ENCODE measurements at places on chromosomes 3 and 15.

- DNase-seq, result no peak
These were observed 16.2 kb upstream of the PSTPIP1 start for GRCh38 chr15:76978522-76979330.

GRCh38 chr3:88828466-88828865 lies 279.0 kb upstream of the EPHA3 start:
- DNase-seq, result no peak

DNA sequence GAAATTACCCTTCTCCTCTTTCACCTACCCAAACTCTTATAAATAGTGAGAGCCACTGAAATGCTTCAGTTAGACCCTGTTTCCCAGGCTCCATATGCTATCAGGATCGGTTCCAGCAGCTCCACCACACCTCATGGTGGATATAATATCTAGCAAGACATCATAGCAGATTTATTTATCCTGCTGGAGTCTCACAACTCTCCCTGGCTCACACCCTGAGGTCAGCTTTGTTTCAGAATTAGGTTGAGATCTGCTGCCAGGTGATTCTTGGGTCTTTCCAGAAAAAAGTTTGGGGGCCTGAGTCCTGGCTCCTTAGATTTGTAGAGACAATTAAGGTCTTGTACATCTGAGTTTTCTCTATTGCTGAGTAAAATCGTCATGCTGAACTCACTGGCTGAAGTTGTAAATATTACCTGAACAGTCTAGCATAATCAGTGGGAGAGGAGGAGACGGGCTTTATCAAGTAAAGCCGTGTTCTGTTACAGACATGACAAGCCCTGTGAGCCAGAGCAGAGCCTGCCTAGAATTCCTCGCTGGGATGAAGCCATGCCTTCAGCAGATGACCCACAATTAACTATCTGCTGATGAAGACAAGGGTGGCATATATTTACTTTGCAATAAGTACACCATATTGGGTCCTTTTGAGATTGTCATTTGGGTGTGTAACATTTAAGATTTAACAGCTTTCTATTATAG lies 131.6 kb downstream of the STAC start:
- no peak for DNase-seq

- no peak for DNase-seq
These were observed 6.4 kb upstream of the CSTA start for GRCh38 chr3:122318620-122319019.

DNA sequence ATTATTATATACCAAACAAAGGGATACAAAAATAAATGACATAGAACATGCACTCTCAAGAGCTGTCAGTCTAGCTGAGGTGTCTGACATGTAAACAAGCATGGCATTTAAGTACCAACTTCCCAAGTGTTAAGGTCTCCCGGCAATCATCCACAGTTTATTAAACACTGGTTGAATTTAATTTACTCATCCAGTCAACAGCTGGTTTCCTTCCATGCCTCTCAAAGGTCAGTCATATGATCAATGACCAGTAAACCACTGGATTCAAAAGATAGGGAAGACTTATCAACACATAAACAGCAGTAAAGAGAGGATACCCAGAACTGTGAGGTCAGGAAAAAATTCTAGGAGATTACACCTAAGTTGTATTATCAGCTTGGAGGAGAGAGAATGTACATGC lies 80.4 kb downstream of the ADAM10 start:
- no peak for DNase-seq

- no peak for DNase-seq
These were observed 25.7 kb upstream of the GOLIM4 start for GRCh38 chr3:168121184-168122017.

GRCh38 chr15:47959617-47960413 lies 161.0 kb upstream of the SLC24A5 start:
- no peak for DNase-seq

GRCh38 chr3:25448750-25449692 lies 21.0 kb downstream of the RARB start:
- DNase-seq, result no peak
